ENCODE measurements at places on chromosomes 12 and 14.

GRCh38 chr12:92735131-92735721 is 32.4 kb downstream of the PLEKHG7 start:
- DNase-seq, result peak; percentile 50

- no peak for DNase-seq
These were observed 67.3 kb upstream of the FUT8 start for GRCh38 chr14:65345266-65345665.

GRCh38 chr12:219891-220352 is 6.0 kb upstream of the SLC6A12 start:
- peak; percentile 63 for DNase-seq

GRCh38 chr12:120703311-120703942 is 6.8 kb upstream of the UNC119B start:
- DNase-seq, result no peak

- DNase-seq, result peak; percentile 83
These were observed 1.0 kb upstream of the DUSP6 start for GRCh38 chr12:89353188-89353822.

GRCh38 chr12:1646569-1647284 is 17.7 kb downstream of the WNT5B start:
- no peak for DNase-seq

DNA sequence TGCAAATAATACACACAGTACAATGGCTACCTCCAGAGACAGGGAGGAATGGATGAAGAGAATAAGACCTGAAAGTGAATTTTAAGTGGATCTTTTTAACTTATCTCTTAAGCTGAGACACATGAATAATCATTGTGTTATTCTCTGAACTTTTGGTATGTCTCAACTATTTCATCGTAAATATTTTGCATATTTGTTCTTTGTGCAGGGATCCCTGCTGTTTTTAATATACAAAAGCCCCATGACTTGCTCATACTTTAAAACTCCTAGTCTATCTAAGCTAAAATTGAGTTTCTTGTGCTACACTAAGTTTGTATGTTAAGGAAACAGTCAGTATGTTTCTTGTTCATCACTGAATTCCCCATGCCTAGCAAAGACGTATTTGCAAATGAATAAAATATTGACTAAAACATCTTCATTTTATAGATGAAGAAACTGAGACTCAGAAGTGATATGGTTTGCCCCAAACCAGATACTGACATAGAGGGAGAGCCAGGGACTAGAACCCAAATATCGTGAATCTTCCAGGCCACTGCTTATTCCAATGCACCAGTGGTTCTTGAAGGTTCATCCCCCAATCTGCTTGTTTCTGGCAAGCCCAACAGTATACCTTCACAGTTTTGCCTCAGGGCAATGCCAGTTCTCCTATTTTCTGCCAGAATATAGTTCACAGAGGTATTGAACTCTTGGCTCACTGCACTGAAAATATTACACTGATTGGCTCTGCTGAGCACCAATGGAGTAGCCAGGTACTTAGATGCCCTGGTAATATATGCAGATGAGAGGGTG is 356.9 kb downstream of the MED13L start:
- no peak for DNase-seq

DNA sequence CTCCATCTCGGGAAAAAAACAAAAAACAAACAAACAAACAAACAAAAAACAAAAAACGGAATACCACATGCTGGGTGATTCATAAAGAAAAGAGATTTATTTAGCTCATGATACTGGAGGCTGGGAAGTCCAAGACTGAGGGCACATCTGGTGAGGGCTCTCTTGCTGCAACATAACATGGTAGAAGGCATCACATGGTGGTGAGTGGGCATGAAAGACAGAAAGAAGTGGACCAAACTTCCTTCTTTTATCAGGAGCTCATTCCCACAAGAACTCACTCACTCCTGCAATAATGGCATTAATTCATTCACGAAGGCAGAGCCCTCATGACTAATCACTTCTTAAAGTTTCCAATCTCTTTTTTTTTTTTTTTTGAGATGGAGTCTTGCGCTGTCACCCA is 8.0 kb upstream of the LGMN start:
- no peak for DNase-seq

DNA sequence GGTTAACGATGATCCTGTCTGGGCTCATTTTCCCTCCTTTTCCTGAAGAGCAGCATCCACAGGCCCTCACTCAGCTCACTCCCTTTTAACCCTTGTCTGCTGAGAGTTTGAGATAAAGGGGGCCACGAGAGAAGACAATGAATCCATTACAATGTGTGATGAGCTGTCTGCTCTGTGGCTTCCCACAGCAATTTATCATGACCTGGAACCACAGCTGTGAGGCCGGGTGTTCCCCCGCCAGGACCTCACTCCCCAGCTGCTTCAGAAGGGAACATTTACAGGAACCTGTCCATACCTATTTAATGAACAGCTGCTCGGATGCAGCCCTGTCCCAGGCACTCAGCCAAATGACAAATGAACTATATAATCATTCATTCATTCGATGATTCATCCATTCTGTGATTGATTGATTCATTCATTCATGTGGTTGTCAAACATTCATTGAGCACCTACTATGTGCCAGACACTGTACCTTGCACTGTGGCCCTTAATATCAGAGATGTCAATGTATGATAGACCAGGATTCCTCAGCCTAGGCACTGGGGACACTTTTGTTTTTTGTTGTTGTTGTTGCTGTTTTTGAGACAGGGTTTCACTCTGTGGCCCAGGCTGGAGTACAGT is 18.5 kb upstream of the P2RX7 start:
- no peak for DNase-seq

GRCh38 chr12:72075401-72075800 is 136.8 kb downstream of the TPH2 start:
- no peak for DNase-seq

DNA sequence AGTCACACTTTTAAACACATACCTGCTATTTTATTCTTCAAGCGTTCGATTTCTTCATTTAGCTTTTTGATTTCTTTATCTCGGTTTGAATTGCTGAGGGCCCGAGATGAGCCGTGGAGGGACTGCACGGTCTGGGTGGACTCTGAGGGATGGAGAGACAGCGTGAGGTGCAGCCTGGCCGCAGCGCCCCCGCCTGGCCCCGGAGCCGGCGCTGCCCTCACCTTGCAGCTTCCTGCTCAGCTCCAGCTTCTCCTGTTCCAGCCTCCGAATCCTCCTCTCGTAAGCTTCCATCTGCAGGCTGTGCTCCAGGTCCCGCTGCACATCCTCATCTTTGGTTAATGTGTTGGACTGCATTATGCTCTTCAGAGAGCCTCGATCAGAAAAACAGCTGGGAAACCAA is 53.2 kb downstream of the AMN start:
- DNase-seq, result no peak

- DNase-seq, result no peak
These were observed 23.1 kb upstream of the RERG start for GRCh38 chr12:15244341-15244740.

- DNase-seq, result no peak
These were observed 112.4 kb downstream of the APAF1 start for GRCh38 chr12:98757455-98757854.

DNA sequence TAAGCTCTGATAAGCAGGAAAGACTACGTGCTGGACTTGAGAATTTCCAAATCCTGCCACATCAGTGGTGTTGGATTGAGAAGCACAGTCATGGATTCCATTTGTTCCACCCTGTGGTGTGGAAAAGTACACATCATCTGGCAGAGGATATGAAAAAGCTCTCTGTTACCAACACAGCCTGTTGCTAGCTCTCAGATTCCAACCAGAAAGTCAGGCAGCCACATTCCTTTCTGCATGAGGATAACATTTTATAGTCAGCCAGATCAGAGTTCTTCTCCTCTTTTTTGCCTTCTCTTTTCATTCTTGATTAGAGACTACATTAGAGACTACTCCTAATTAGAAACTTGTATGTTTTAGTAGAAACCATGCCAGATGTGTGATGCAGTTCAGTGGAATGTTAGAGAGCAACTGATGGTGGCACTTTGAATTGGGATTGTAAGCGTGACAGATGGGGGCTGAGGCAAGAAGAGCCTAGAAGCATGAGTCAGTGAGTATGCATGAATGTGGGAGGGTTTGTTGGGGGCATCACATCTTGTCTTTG is 61.2 kb upstream of the STXBP6 start:
- DNase-seq, result peak; percentile 72

DNA sequence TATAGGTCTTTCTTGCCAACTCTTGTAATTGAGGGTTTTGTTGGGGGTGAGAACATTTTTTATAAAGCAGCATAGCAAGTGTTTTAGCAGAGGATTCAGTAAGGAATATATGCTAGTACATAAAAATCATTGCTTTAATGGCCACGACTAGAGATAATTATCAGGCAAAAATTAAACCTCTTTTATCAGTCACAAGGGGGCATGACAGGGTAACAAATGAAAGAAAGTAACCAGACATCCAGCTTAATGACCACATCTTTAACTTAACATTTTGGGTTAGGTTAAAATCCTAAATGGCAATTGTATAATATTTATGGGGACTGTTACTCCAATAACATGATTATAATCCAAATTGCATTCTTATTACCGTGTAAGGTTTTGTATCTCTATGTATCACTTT is 119.6 kb downstream of the LRRIQ1 start:
- no peak for DNase-seq

DNA sequence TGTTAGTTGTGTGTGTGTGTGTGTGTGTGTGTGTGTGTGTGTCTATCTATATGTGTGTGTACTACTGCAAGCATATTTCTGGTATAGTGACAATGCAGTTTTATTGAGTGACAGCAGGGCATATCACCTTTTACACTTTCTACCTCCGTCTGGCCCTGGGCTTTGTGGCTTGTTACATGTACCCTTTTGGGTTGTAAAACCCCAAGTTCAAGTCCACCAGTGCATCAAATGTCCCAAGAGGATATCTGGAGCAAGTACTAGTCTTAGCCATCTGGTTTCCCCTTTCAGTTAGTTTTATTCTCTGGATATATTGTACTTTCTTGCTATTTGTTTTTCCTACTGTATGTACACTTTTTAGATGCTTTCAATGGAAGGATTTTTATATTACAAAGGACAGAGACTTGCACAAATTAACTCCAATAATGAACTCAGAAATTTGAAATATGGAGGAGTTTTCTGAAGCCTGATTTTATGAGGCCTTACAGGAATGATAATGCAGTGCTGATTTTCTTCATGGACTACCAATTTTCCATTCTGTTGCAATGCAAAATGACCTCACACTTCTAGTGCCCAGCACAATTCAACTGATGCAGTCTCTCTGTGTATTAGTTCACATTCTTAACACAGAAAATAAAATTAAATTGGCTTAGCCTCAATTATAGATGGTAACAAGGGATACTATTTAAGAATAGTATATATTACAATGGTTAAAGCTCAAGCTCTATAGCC is 29.1 kb downstream of the SLC16A7 start:
- DNase-seq, result no peak

GRCh38 chr14:99685151-99685591 is 1.1 kb downstream of the CYP46A1 start:
- no peak for DNase-seq

DNA sequence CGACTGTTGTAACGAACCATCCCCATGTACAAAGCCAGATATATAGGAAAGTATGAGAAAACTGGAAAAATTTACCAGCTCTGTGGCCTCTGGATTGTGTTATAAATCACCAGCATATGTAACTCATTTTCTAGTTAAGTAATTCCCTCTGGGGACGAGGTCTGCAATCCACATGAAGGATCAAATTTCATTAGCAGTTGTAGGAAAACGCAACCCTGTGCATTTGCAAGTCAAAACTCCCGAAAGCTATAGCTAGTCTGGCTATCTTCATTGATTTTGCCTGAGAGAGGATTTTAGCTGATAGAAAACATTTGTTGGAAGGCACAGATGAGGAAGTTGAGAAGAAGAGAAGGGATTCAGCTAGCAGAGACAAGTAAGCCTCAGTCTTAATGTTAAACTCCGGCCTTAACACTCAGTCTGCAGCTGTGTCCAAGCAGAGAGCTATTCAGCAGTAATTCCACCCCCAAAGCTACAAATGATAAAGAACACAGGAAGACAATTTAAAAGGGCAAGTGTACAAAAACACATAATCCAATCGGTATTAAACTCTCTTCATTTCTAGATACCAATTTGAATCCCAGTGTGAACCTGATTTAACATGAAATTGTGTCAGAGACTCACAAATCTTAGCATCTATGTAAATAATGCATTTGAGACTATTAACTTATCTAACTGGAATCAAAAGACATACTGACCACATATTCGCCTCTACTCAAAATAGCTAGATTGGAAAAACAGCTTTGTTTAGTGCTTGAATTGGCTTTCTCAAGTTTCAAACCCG is 54.2 kb upstream of the CERS5 start:
- peak; percentile 75 for DNase-seq

DNA sequence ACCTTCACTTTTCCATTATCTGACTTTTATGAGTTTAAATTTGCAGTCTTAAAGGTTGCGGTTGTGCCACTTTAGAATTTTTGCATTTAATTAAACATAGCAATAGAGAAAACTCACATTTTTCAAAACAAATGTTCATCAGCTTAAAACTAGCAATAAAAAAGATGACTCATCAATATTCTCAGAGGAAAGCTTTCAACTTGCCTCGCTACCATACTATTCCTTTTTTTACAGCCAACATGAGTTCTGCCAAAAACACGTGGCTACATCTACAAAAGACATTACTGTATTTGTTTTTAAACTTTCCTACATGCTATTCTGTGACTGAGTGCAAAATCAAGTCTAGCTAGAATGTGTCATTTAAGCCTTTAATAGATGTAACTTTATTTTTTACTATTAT is 497.1 kb downstream of the RPS29 start:
- no peak for DNase-seq

DNA sequence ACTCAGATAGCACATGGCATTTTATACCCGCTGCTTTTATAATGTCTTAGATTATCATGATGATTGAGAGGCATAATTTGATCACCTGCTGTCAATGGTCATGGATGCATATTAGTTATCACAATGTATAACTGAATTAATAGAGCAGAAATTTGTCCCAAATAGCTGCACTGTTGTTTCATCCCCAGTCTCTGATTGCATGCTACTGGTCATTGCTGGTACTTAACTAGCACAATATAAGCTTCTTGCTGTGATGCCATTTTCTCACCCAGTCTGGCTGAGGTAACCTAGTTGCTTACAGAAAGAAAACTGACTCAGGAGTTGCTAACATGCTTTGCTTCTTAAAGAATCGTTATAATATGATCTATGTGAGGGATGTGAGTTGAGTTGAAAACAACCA is 76.8 kb upstream of the PLEKHA5 start:
- no peak for DNase-seq

GRCh38 chr12:76784600-76785051 is 20.7 kb downstream of the ZDHHC17 start:
- peak; percentile 81 for DNase-seq
